ENCODE measurements at places on chromosomes 4 and X.

- no peak for DNase-seq
These were observed 728.2 kb downstream of the ARAP2 start for GRCh38 chr4:35516102-35516501.

DNA sequence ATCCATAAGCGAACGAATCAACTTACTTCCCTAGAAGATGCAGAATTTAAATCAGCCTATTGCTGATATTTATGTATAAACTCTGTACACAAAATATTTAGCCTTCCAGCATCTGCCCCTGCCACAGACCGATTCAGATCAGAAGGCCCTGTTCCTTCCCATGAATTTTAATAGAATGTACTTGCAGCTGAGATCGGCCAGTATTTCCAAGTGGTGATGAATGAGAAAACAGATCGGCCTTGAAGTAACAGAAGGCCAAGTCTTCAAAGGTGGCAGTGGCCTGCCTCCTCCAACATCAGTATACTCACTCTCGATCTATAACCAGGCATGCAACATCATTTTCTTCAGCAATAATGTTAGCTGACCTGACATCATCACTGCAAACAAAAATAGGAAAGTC lies 66.4 kb downstream of the PRKG2 start:
- DNase-seq, result no peak

- DNase-seq, result no peak
These were observed 1761.3 kb upstream of the IGFBP7 start for GRCh38 chr4:58871509-58871908.

DNA sequence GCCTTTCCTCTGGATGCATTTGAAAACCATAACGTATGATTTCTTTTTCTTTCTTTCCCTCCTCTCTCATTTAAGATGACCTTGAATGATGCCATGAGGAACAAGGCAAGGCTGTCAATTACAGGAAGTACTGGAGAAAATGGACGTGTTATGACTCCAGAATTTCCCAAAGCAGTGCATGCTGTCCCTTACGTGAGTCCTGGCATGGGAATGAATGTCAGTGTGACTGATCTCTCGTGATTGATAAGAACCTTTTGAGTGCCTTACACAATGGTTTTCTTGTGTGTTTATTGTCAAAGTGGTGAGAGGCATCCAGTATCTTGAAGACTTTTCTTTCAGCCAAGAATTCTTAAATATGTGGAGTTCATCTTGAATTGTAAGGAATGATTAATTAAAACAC lies 142.8 kb downstream of the GRIA2 start:
- no peak for DNase-seq

DNA sequence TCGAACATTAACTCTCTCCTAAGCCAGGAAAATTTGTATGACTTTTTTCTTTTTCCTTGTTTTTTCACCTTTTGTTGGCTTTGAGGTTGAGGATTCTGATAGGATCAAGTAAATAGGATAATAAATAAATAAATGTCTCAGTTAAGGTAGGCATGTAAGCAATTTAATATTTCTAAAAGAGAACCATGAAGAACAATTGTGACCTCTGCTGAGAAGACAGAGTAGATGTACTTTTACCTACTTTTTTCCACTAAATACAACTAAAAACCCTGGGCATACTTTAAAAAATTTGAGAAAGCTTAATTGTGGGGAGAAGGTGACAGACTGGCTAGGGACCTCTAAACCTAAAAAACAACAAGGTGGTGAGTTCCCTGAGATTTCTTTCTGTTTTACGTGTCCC lies 31.6 kb upstream of the CLNK start:
- DNase-seq, result no peak

- DNase-seq, result no peak
These were observed 15.2 kb downstream of the PRKG2 start for GRCh38 chr4:81199831-81200230.

DNA sequence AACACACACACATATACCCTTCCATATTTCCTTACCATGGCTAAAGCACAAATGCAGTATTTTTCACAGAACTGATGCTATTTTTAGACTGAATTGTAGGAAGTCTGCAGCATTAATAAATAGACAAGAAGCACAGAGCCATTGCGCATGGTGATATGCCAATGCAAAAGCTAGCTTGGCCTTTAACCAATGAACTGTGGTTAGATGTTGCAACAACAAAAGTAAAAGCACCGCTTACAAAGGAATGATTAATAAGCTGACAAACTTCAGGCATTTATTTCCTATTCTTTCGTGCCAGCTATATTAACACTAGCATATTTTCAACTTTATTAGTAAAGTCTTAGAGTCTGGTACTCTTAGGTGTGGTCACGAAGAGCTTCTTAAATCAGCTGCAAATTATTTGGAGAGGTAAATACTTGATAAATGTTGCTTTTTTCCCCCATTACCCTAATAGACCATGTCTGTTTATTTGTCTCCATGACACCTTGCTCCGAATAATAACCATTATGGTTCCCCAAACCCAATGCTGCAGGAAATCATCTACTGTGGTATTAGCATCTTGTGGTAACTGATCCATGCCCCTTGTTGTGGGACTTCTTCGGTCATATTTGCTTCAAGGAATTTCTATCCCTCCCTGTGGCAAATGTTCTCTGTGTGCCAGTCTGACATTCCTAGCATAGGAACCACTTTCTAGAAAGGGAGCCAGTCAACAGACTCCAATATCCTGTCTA lies 306.1 kb upstream of the TAPT1 start:
- no peak for DNase-seq

DNA sequence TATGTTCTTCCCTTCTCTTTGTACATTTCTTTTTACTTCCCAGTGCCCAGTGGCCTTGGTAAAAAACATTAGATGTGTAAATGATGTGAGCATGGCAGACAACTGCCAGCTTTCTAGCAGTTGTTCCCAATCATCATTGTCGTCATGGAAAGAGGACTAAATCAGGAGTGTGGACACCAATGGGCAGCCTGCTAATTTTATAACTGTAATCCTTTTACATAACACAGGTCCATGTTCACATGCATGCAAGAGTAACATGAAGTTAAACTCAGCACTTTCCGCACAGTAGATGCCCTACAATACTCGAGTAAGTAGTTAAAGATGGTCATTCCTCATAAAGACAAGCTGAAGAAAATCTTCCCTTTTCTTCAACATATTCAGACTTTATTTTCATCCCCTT lies 23.4 kb upstream of the G3BP2 start:
- no peak for DNase-seq

DNA sequence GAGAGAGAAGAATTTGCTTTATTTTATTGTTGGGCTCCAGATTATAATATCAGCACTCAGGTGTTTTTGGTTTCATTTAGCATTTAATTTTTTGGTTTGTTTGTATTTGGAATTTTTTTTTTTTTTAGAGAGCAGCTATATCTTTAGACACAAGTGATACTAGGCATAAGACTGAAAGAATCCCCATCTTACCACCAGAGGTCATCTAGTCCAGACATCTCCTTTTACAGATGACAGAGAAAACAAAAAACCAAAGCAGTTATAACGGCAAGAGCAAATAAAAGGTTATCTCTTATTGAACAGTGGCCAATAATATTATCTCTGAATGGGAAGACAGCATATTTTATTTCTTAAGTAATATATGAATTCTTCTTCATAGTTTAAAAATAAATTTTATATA lies 22.8 kb downstream of the USP38 start:
- DNase-seq, result no peak

DNA sequence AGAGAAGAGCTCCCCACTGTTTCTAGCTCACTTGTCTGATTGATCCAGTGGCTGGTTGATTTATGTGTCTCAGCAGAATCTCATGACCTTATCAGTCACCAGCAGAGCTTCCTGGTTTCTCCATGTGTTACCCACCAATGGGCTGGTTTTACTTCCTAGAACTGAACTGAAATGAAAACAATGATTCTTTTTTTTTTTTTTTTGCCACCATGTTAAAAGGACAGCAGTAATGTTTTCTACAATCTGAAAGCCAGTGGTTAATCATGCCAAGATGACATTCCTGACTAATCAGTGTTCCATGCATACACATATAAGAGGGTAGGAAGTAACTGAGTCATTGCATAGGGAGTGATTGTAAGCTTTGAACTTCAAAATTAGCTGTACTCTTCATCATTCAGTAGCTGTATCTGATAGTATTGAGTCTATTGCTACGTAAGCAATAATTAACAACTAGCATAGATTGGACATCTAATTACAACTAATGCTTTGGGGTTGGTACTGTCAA lies 67.7 kb downstream of the SLC4A4 start:
- DNase-seq, result no peak

- DNase-seq, result no peak
These were observed 27.1 kb upstream of the MAP9 start for GRCh38 chr4:155403886-155404285.

DNA sequence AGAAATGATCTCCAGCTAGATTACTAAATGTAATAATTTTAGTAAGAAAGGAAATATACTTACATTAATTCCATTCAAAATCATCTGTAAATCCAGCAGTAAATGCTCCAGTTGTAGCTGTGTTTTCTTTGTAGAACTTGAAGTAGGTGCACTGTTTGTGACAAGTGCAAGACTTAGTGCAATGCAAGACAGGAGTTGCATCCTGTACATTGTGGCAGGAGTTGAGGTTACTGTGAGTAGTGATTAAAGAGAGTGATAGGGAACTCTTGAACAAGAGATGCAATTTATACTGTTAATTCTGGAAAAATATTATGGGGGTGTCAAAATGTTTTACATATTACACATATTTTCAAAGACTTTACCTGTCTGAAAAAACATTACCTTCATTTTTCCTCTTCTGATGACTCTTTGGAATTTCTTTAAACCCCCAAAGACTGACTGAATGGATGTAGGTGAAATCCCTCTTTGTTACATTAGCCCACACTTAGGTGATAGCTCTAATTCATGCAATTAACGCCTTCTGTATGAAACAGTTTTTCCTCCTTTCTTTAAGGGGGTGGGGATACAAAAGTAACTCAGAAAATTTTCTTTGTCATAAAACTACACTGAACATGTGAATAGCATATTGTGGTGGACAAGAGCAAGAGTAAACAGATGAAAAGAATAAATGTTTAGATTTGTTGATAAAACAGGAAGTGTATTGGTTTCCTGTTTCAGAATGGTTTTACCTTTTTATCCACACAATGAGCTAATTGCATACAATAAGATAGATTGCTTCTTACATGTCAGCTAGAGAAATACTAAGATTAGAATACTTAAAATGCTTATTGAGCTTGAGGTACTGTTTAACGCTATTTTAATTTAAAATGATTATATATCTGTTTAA lies at the start of gene IL2:
IL2 (minus strand) TSS at position 495 of the 886 bp plus-strand sequence; CDS start at position 210, 285 bp downstream.
- DNase-seq, result no peak

DNA sequence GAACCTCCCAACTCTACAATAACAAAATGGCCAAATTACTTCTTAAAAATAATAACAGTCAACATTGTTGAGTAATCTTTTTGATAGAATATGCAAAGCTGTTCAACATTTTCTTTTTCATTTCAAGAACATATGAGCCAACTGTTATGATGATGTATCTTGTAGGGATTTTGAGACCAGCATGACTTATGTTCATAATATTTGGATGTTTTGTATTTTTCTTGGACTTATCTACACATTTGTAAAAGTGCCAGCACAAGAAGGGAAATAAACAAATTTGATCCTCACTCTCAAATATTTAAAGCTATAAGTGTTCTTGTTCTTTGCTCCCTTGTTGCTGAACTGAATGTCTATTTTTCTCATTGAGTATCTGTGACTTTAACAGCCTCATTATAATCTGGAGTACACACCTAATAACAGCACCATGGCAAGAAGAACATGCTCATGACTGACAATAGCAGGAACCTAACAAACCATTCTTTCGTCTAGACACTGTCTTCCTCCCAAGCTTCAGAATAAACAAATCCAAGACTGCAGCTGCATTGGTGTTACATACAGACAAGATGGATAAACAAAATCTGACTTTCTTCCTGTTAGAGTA lies 1049.7 kb downstream of the FAT4 start:
- DNase-seq, result no peak

DNA sequence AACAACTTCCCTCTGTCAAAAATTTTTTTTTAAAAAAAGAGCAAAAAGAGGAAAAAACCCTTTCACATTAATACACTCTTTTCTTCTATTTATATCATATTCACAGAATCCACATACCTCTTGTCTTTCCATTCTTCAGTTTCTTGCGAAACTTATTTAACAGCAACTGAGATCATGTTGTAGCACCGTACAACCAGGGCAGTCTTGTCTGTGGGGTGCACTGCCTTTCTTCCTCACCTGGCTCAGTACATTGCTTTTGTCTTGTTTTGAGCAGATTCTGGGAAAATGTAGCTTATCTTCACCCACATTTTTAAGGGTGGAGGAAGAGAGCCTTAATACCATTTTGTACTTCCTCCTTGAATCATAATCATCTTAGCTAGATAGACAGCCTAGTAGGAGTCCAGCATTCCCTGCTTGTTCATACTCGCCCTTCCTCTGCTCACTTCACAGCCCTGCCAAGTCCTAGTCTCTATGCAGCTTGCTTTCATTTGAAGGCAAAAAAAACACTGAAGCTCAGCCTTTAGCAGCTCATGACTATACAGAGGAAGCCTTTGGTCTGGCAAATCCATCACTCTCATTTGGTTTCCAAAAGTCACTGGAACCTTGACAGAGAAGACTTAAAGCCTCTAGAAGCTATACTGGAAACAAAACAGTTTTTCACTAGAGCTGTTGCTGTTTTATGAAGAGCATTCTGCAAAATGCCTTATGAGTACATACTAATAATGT lies 140.6 kb upstream of the BANK1 start:
- DNase-seq, result no peak

- no peak for DNase-seq
These were observed 471.6 kb downstream of the DTHD1 start for GRCh38 chr4:36753048-36753447.

- DNase-seq, result no peak
These were observed 1.6 kb upstream of the GRIPAP1 start for GRCh38 chrX:49003696-49004095.

DNA sequence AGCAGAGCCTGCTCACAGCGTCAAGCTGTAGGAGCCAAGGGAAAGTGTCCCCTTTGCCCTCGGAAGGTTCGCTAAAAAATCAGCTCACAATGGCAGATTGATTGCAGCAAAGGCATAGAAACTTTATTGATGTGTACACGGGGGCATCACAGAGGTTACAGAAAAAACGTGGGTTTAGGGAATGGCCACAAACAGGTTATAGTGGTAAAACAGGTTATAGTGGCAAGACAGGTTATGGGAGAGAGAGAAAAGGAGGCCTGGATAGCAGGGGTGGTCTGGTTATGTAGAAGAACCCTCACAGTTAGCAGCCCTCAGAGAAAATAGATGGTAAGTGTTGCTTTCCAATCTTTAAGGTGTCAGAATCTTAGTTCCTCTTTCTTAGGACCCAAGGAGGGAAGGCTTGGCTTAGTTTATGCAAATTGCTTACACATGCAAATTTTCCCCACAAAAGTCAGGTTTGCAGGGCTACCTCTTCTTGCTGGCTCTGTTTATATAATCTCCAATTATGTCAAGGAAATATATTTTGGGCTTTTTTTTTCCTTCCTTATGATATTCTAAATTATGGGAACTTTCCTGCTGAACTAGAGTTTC lies 113.7 kb downstream of the BMP15 start:
- no peak for DNase-seq

DNA sequence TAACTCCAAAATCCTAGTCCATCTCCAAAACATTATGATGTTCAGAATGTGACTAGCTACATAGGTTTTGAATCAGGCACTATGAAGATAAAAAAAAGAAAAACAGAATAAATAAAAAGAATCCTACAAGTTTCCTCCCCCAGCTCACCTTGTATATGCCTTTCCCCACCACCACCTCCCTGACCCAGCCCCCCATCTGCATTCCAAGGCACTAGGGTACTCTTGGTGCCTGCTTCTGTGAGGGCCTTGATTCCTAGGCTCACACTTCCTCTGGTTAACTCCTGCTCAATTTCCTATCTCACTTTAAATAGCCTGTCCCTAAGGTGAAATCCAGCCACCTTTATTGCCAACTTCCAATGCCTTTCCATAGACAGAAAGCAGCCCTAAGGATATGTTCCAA lies 178.7 kb upstream of the ATOH1 start:
- DNase-seq, result no peak

GRCh38 chr4:123291329-123291728 lies 105.3 kb upstream of the SPRY1 start:
- no peak for DNase-seq
